ENCODE measurements at places on chromosomes 1 and 21.

- DNase-seq = peak; percentile 100
Measured at GRCh38 chr1:79323239-79324025, 316.9 kb upstream of the ADGRL4 start.

GRCh38 chr1:176954242-176954641, 210.3 kb downstream of the ASTN1 start:
- DNase-seq = no peak

GRCh38 chr1:14844356-14844755, 245.9 kb downstream of the KAZN start:
- no peak for DNase-seq

GRCh38 chr1:112262316-112262715, 133.7 kb upstream of the CTTNBP2NL start:
- no peak for DNase-seq

DNA sequence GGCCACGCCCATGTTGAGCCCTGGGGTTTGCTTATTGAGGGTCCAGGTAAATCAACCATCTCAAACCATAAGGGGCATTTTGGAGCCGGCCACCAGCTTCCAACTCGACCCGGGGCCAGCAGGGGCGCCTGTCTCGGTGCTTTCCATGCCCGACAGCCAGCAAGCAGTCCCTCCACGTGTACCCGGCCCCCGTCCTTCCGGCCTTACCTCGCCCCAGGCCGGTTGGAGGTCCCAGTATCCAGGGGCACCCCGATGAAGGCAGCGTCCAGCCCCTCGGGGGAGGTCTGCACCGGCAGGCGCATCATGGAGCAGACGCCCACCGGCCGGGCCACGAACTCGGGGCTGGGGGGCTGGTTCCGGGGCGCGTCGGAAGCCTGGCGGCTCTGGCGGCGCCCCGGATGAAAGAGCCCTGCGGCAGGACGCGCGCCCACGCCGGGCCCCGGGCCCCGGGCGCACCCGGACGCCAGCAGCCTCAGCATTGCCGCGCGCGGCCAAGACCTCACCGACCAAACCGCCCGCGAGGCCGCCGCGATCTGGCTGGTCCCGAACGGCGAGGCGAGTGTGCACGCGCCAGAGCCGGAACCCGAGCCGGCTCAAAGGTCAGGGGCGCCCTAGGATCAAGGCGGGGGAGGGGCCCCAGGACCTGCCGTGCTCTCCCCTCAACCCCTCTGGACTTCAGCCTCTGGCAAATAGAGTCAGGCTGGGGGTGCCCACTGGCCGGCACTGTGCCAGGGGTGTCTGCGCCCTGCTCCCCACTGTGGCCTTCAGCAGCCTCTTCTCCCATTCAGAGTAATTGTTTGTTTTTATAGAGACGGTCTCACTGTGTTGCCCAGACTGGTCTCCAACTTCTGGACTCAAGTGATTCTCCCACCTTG, at the start of gene AGMAT:
Gene AGMAT, minus strand, starts transcription at position 563 of the 875 bp plus-strand sequence. Its CDS starts 84 bp downstream, at position 479.
- DNase-seq = no peak

GRCh38 chr1:54931275-54931840, 44.4 kb upstream of the DHCR24 start:
- no peak for DNase-seq

GRCh38 chr1:89548122-89548857, 23.7 kb downstream of the LRRC8B start:
- no peak for DNase-seq

GRCh38 chr1:221672239-221672645, 69.6 kb downstream of the DUSP10 start:
- DNase-seq = peak; percentile 32

DNA sequence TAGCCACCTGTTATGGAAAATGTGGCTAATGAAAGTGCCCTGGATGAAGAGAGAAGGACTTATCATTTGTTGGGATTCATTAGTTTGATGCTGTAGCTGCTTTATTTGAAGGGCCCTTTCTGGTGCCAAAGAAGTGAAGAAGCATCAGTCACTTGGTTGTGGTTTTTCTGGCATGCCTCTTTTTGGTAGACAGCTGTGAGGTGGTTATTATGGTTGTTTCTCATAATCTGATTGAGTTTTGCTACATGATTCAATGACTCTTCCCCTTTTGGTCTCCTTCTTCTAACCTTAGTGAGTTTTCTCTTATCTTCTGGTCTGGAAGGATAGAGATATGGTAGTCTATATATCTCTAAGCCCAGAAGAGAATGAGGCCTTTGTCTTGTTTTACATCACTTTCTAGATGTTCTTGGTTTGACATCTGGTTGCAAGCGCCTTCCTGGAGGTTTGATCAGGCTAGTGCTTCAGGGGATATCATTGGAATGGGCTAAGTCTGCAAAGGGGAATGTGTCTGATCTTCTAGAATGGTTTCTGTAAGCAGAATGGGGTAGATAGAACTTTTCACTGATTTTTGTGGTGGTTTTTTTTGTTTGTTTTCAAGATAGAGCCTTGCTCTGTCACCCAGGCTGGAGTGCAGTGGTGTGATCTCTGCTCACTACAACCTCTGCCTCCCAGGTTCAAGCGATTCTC, 26.0 kb downstream of the ARID1A start:
- no peak for DNase-seq
